Stimulated activated CD4-positive, alpha-beta T cell treated with anti-CD3 and anti-CD28 coated beads, TNF-alpha, amount 100 ng/mL, for 1 hour (primary cell): ENCODE measurements at places on chromosomes 1 and 21.

DNA sequence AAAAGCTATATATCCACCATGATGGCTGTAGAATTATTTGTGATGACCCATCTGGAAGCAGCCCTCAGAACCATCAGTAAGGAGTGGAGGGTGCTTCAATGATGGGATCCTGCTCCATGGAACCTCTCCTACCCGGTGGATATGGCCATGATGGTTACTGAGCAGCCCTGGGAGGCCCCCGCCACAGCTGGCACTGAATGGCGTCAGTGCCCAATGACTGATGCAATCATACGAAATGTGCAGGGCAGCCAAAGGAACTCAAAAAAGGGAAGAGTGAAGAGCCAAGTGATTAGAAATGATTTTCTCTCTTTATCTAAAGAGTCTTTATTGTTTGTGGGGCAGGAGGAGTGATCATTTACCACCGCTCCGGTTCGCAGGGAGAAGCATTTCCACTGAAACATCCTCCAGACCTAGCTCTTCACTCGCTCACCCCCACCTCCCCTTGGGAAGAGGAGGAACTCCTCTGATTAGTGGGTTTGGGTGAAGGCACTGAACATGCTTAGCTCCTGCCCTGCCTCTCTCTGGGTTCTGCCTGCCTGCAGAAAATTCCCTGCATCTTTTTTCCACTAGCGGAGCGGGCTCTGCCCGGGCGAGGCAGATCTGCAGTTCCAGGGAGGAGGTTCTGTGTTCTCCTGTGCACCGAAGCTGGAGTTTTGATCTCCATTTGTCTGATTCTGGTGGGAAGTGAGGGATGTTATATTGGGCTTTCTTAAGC is 260.3 kb downstream of the GRIK3 start:
- DNase-seq = no peak

DNA sequence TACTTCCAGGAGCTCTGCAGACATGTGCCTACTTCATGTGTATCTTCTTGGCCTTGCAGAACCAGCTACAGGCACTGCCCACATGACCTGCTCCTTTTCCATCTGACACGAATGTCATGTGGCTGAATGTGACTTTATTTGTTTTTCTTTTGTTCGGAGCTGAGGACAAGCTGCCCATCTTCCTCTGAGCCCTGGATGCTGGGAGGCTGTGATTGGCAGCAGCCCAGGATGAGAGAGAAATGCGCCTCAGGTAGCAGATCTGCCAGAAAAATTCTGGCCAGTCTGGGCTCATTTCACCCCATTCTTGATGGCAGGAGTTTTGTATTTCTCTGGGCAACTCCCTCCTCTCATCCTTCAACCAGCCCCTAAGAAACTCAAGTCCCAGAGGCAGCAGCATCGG is 372.0 kb downstream of the RPS6KC1 start:
- no peak for DNase-seq

DNA sequence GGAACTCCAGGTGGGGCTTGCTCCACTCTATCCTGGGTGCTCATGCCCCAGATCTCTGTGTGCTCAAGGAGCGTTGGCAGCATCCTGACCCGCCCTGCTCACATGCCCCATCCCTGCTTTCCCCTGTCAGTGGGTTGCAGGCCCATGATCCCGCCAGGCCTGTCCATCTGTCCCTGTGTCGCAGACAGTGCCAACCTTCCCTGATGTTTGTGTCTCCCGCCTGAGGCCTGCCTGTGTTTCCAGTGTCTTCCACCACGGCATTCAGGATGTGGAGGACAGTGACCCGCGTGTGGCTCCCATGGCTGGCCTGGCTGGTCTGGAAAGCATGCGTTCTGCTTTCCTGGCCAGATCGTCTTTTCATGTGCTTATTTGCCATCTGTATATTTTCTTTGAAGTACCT is 82.9 kb downstream of the PCBP3 start:
- no peak for DNase-seq

- no peak for DNase-seq
These were observed 5.0 kb downstream of the MTR start for GRCh38 chr1:236800002-236800620.

GRCh38 chr1:161106431-161106830 is 8.3 kb downstream of the KLHDC9 start:
- no peak for DNase-seq

GRCh38 chr1:172895761-172896160 is 155.0 kb downstream of the TNFSF18 start:
- DNase-seq = no peak

DNA sequence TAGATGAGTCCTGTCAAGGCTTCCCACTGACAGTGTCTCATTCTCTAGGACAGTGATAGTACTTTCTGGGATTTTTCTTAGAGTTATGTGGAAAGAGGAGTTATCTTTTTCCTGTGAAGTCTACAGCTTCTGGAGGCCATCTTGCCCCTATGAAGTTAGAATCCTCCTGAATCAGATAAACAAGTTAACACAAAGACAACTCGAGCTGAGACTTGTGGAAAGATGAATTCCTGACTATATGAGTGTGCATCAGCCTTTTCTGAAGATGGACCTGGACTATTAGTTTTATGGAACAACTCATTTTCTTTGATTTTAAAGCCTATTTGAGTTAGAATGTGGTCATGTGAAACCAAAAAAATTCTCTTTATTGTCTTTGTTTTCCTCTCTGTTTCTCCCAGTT is 290.9 kb downstream of the LRRIQ3 start:
- no peak for DNase-seq

- DNase-seq = no peak
These were observed 1.9 kb downstream of the EPHX1 start for GRCh38 chr1:225811622-225812487.

DNA sequence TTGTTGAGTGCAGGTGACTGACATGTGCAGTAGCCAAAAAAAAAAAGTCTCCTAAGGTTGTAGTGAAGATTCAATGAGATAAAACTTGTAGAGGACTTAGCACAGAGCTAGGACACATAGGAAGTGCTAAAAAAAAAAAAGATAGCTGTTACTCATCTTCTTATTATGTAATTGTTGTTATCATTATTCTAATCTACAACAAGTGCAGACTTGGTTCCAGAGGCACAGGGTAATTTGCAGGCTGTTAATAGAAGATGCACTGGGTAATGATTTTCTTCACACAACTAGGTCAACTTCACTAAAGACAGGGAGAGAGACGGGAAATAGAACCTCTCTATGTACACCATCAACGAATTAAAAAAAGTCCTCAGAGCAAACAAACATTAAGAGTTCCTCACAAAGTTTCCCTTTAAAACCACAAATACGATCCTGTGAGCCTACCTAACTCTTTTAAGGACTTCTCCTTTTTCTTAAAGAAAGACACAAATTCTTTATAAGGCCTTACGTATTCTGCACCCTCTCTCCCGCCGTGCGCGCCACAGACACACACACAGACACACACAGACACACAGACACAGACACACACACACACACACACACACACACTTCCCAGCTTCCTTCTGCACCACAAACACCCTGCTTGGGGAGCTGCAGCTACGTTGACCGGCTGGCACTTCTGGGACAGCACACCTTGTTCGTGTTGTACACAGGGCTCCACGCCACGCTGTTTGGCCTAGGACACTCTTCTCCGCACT is 49.8 kb upstream of the GADD45A start:
- DNase-seq = no peak

DNA sequence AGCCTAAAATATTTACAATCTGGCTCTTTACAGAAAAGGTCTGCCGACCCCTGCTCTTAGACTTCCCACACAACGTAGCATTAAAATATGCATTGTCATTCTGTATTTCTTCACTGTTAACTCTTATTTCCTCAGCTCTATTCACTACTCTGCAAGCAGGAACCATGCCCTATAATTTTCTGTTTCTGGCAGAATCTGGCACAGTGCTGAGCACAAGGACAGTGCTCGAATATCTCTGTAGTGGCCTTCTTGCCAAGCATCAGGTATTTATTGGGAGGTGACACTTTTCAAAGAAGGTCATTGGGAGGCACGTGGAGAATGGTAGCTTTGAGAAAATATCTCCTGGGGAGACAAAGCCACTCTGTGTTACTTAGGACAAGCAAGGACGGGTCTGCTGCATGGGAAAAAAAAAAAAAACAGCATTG is 77.9 kb downstream of the PSMG1 start:
- DNase-seq = no peak

GRCh38 chr21:44695641-44696040 is 1.3 kb upstream of the KRTAP10-12 start:
- DNase-seq = no peak

GRCh38 chr1:147492207-147492606 is 49.1 kb upstream of the BCL9 start:
- DNase-seq = no peak

- DNase-seq = no peak
These were observed 10.6 kb downstream of the URB1 start for GRCh38 chr21:32382108-32382644.

DNA sequence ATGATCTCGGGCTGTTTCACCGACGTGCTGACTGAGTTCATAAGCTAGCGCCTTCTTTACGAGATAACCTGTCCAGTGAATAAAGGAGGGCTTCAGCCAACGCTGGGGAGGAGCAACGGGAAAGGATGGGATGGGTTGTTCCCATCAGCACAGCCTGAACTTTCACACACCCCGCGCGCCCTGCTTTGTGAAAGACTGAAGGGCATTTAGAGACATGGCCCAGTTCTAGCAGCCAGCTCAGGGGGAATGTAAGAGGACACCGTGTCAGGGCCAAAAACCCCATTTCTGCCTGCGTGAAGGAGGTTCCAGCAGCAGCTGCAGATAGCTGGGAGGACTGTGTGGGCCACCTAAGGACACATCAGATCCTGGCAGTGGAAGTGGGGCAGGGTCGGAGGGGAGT is 255.1 kb upstream of the RAB4A start:
- DNase-seq = no peak

GRCh38 chr1:46533179-46533864 is 18.1 kb downstream of the KNCN start:
- peak; percentile 35 for DNase-seq

- DNase-seq = no peak
These were observed 2.0 kb upstream of the ZNF678 start for GRCh38 chr1:227561241-227561907.

DNA sequence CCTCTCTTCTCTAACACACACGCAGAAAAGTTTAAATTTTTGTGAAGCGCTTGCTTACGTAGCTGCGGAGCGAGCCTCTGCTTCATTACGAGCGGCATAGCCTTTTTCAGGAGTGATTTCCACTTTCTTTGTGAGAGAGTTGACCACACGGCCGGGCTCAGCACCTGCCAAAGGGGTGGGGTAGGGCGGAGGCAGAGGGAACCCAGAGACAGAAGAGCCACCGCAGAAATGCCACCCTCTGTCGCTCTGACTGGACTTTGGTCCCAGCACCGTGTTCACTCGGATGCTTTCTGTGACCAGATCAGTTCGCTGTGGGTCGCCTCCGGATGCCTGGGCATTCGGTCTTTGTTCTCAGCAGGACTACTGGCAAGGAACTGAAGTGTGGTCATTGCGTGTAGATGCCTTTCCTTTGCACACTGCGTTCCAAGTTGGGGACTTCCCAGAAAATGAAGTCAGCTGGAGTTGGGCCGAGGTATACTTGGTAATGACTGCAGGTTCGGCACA is 883 bp downstream of the CHODL start:
- DNase-seq = no peak
